ENCODE measurements at places on chromosomes 11 and 22. TPM values are rescaled to one million over a fixed set of nuclear protein-coding genes. Genes with fewer than 3 reads are reported as not detected.

DNA sequence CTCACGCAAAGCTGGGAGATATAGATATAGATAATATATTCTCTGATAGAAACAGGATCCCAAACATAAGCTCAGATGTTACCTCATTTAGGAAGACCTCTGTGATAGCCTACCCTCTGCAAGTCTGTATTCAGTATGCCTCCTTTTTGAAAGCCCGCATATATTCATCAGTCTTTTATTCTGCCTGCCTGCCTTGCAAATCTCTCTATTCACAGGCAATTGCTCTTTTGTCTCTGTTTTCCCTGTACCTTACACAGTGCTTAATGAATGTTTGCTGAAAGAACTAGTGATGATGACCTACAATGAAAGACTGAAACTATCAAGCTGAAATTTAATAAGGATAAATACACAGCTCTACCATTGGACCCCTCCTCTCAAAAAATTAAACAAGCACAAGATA, 18.4 kb downstream of the DEUP1 start:
- no peak overlapping the region for H3K4me3 ChIP-seq
- no peak overlapping the region for H3K27ac ChIP-seq
- H3K27me3 ChIP-seq, result peaks cover 3% of the 10 kb centered on the region
- no peaks in the 10 kb centered on the region for H3K4me1 ChIP-seq
- H3K36me3 ChIP-seq, result no peaks in the 10 kb centered on the region

GRCh38 chr11:94757037-94757735, 11.0 kb upstream of the AMOTL1 start:
- H3K4me1 ChIP-seq, result no peaks in the 10 kb centered on the region
- H3K4me3 ChIP-seq, result no peak overlapping the region
- H3K36me3 ChIP-seq, result no peaks in the 10 kb centered on the region
- no peak for DNase-seq

CAVIN3 gene
- total RNA-seq, result 13.2 TPM

DNA sequence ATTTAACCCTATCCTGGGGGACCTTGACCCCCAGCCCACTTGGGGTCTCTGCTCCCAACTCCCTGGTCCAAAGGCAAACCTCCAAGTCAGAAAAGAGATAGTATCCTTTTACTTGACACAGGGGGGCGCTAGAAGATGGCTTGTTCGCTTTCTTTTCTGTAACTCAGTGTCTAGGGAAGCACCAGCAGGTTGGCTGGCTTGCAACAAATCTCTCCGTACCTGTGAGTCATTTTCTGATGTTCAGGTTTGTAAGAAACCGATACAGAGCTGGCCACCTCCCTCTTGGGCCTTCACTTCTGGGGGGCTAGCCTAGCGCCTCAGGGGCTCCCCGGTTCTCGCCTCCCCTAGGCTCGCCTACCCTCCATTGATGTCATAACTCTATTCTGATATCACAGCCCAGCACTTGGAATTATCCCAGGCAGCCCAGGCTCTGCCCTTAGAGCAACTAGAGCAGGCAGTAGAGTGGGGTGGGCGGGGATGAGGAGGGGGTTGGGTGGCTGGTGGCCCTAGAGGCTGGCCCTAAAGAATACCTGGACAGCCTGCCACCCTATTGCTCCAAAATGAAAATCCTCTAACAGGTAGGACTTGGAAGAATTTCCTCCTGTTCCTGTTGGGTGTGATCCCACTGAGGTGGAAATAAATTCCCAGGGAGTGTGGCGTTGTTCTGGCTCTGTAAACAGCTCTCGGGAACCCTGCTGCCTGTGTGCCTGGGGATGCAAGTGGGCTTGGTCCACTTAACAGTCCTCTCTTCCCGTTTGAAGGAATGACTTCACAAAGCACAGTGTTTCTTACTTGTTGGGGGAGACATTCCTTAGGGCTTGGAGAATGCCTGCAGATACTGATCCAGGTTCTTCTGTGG, 69.4 kb downstream of the OSBP2 start:
- H3K36me3 ChIP-seq, result no peaks in the 10 kb centered on the region
- peak; percentile 67 for DNase-seq

TEX12 gene
- 0.30 TPM for total RNA-seq

ADAMTS15 gene
- total RNA-seq, result not detected
